Kidney glomerular epithelial cell (primary cell): ENCODE measurements at places on chromosomes 3 and 15.

GRCh38 chr15:54789376-54789775 lies 407.4 kb downstream of the RSL24D1 start:
- DNase-seq = no peak

DNA sequence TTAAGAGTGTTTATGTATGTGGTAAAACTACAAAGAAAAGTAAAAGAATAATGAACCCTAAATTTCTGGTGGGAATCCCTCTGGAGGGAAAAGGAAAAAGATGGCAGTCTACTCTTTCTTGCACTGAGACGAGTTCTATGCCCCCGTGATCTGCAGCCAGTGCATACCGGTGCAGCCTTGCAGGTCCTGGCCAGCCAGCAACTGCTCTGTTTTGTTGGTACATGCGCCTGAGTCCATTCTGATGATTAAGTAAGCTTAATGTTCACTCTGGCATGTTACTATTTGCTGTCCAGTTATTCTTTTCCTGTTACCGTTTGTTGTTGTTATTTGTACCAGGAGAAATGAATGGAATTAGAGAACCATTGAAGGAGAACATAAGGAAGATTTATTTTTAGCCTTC lies 95.1 kb upstream of the TMC3 start:
- DNase-seq = no peak

GRCh38 chr15:39804026-39804425 lies 21.4 kb upstream of the FSIP1 start:
- no peak for DNase-seq

GRCh38 chr3:173584838-173585831 lies 187.6 kb downstream of the NLGN1 start:
- peak; percentile 24 for DNase-seq
